Right renal pelvis (tissue), 4 donors: ENCODE measurements at places on chromosomes 11 and 22. TPM values are rescaled to one million over a fixed set of nuclear protein-coding genes. Genes with fewer than 3 reads are reported as not detected.

DNA sequence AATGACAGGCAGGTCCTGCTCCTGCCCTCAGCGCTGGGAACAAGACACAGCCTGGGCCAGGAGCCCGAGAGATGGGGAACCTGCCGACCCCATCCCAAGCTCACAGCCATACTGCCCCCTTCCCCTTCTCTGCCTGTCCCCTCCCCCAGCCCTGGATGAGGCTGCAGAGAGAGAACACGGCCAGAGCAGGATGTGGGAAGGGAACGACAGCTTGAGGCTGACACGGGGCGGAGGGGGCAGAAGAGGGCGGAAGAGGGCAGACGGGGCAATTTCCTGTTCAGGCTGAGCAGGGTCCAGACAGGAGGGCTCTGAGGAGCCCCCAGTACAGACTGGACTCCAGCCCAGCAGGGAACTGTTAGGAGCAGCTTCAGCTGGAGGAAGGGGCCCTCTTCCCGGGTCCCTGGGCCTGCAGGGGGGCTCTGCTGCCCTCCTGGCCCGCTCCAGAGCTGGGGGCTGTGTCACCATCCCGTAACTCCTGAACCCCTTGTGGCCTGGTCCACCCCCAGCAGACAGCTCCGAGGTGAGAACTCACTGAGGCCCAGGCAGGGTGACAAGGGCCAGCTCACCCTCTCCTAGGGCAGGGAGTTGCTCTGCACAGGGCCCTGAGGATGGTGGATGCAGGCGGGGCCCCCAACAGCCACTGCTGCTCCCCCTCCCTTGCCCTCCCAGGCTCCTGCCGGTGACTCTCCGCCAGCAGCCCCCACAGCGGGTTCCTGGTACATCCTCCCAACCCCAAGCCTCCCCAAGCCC lies 5.7 kb downstream of the CTSD start:
- no peak for DNase-seq

DNA sequence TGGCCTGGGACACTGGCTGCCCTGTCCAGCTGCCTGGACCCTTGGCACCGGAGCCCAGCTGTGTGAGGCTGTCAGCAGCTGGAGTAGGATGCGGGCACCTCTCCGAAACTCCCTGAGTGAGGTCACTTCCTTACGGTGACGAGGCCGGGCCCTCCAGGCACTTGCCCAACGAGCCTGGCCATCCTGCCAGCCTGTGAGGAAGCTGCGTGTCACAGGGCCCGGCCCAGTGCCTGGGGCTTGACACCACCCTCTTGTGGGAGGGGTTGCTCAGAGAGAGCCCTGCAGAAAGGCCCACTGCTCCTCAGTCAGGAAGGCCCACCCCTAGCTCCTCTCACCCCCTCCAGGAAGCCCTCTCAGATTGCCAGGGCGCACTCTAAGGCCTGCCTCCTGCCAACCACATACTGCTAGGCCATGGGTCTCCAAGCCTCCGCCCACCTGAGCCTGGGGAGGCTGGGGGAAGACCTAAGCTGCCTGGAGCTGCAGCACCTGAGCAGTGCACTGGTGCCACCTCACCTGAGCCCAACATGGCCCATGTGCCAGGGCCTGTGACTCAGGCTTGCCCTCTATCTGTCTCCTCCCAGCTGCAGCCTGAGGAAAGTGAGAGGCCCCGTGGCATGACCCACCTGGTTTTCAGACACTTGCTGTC lies 4.3 kb upstream of the PHLDA2 start:
- DNase-seq, result no peak

Gene HORMAD2
- polyA plus RNA-seq, result 0.10 TPM

GRCh38 chr11:88348870-88349269 lies 11.3 kb upstream of the CTSC start:
- no peak for DNase-seq

Gene PLEKHA7
- 48.6 TPM for polyA plus RNA-seq

Gene LRRN4CL
- 0.94 TPM for polyA plus RNA-seq

Gene MISFA
- 6.0 TPM for polyA plus RNA-seq

Gene ARHGAP8
- polyA plus RNA-seq, result 25.2 TPM

DNA sequence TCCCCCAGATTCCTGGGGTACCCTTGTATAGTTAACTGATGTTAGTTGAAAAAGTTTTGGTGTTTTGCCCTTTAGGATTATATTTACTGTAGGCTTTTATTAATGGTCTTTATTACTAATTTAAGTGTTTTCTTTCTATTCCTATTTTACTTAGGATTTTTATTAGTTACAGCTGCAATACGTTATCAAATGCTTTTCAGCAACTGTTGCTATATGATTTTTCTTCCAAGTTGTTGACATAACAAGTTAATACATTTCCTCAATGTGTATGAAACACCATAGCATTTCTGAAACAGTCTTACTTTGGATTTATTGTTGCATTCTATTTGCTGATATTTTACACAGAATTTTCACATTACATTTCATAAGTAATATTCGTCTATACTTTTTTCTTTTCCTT lies 81.2 kb upstream of the RASSF10 start:
- DNase-seq, result no peak

GRCh38 chr11:10293423-10294289 lies at the start of gene SBF2:
Gene SBF2, minus strand, starts transcription at chr11:10294219. Its CDS starts 150 bp downstream, at chr11:10294069.
- peak; percentile 71 for DNase-seq

DNA sequence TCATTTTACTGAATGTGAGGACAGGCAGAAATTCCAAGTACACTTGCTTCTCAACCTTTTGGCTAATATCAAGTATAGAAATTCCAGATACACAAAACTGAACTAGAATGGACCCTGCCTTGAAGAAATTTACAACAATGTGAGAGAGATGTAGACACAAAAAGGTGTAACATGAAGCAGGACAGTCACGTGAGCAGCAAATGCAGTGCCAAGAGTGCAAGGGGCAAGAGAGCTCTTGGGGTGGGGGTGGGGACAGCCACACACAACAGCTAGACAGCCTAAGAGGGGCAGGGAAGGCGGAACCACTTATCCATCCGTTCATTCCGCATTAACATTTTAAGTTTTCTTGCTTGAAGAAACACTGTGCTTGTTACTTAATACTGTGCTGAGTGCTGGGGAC lies 28.9 kb downstream of the PLEKHA7 start:
- no peak for DNase-seq

GRCh38 chr11:64801158-64801464 lies 1.9 kb downstream of the MAP4K2 start:
- no peak for DNase-seq

GRCh38 chr11:76824083-76824939 lies 36.4 kb upstream of the ACER3 start:
- no peak for DNase-seq

DNA sequence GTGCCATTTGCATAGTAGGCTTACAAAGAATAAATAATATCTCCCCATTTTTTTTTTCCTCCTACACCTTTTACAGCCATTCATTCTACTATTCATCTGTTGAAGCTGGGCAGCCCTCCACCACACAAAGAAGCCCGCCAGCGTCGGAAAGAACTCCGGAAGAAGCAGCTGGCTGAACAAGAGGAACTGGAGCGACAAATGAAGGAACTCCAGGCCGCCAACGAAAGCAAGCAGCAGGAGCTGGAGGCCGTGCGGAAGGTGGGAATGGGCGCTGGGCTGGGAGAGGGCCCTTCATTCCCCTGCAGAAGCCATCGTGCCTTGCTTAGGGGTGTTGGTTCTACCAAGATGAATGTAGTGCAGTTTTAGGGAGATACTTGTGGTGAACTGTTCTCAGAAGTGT lies 68.6 kb downstream of the SWAP70 start:
- no peak for DNase-seq

Gene JAM3
- 55.9 TPM for polyA plus RNA-seq

Gene PDGFD
- 34.9 TPM for polyA plus RNA-seq

GRCh38 chr22:32843300-32843699 lies 41.8 kb downstream of the TIMP3 start:
- no peak for DNase-seq

DNA sequence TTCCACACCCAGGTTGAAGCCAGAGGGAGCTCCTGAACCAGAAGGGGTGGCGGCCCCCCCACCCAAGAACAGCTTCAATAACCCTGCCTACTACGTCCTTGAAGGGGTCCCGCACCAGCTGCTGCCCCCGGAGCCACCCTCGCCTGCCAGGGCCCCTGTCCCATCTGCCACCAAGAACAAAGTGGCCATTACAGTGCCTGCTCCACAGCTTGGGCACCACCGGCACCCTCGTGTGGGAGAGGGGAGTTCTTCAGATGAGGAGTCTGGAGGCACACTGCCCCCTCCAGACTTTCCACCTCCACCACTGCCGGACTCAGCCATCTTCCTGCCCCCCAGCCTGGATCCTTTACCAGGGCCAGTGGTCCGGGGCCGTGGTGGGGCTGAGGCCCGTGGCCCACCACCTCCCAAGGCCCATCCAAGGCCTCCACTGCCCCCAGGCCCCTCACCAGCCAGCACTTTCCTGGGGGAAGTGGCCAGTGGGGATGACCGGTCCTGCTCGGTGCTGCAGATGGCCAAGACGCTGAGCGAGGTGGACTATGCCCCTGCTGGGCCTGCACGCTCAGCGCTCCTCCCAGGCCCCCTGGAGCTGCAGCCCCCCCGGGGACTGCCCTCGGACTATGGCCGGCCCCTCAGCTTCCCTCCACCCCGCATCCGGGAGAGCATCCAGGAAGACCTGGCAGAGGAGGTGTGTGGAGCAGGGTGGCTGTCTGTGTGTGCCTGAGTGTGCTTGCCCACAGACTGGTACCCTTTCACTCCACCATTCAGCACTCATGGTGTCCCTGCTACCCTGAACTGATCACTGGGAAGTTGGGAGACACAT lies 6.7 kb downstream of the PHOX2A start:
- DNase-seq, result no peak

DNA sequence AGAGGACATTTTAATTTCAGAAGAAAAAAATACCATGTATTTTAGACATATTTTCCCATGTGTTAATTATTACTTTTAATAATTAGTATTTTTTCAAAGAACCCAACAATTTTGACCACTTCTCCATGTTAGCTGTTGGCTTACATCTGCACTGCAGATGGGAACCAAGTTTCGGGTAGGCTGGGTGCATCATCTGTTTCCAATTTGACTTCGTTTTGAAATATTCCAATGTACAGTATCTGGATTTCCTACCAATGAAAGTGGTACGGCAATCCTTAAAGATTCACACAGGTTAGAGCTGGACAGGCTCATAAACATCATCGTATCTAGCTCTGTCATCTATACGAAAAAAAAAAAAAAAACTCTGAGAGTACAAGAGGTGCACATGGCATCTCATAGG lies 670.2 kb downstream of the OPCML start:
- no peak for DNase-seq

- no peak for DNase-seq
These were observed 109.8 kb downstream of the NAT10 start for GRCh38 chr11:34214961-34215805.

Gene POU2AF1
- polyA plus RNA-seq, result 1.0 TPM

DNA sequence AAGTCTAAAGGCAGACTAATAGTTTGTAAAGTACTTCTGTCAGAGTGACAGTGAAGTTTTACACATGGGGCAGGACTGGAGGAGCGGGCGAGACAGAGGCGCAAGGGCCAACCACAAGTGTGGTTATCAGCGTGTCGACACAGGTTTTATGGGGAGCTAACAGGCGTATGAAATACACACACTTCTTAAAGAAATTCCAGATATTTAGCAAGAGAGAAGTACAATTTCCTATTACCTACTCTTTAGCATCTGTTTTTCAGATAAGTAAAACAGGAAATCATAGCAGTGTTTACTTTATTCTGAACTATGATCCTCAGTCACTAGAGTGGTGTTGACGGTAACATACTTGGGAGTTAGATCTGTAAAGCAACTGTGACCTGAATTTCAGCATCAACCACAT lies 22.5 kb downstream of the VSIG10L2 start:
- DNase-seq, result no peak

- no peak for DNase-seq
These were observed 156.8 kb downstream of the C11orf91 start for GRCh38 chr11:33543823-33544222.

- no peak for DNase-seq
These were observed 990.9 kb downstream of the BRD1 start for GRCh38 chr22:48836673-48837340.

- DNase-seq, result no peak
These were observed 933 bp upstream of the PANX3 start for GRCh38 chr11:124610295-124610694.

DNA sequence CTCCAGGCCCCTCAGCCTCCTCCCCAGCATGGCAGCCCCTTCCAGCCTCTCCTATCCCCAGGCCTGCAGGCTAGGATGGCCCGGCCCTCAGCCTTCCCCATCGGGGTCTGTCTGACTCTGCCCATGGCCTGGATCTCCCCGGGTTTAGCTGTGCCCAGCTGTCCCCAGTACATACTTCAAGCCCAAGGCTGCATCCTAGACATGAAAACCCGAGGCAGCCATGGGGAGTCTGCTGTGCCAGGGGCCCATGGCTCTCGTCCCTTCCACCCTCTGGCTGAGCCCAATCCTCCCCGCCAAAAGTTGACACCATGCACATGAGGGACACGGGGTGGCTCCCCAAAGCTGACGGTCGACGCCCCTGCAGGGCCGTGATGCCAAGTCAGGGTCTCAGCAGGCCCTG lies 22.2 kb upstream of the FADD start:
- no peak for DNase-seq

Gene ANO1
- 17.6 TPM for polyA plus RNA-seq
